ENCODE measurements at places on chromosomes 6 and 20.
A peak's percentile ranks its signal among the peaks of the same experiment; 100 is the strongest.

DNA sequence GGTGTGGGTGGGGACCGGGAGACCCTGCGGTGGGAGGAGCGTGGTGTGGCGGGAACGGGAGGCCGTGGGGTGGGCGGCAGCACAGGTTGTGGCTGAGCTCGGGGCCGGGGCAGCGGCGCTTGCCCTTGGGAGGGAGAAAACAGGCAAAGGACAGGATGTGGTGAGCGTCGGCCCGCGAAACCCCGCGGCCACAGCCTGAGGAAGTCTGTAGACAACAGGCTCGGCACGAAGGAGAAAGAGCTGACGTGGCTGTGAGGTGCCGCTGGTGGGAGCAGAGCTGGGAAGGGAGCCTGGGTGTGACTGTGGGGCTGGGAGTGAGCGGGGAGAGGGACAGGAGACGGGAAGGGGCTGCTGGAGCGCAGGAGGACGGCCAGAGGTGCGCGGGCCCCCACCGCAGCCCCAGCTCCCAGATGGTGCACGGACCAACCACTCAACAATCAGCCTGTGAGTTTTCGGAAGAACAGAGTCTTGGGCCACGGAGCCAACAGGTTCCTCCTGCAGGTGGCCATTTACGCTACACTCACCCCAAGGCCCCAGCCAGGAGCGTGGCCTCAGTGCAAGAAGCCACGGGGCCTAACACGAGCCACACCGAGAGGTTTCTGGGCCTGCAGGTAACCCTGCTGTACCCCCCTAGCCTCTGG is 202.8 kb downstream of the DLL1 start:
- DNase-seq: peak; percentile 73

DNA sequence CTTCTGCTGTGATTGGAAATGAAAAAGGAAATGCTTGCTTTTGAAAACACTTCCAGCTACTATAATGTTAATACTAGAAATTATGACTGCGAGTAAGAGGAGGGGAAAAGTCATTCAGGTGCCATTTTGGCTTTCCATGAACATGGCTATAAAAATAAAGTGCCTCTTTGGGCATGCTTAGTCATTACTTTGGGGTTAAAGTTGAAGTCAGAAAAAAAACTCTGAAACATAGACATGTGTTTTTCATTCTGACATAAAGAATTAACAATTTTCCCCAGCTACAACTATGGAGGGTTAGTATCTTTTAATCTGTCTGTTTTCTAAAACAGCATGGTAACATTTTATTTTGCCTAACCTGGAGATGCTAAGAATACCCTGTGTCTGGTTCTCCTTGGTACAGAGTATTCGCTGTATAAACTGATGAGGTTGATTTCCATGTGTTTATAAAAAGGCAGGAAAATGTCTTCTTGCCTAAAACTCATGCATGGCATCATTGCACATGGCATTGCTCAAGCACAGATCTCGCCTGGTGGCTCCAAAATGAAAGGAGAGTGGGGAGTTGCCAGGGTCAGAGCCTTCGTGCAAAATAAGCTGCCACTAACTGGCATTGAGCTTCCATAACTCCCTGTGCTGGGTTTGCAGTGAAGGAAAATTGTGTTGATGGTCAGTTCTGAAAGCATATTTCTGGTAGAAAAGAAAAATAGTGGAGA is 188.9 kb downstream of the KCNQ5 start:
- DNase-seq: no peak

DNA sequence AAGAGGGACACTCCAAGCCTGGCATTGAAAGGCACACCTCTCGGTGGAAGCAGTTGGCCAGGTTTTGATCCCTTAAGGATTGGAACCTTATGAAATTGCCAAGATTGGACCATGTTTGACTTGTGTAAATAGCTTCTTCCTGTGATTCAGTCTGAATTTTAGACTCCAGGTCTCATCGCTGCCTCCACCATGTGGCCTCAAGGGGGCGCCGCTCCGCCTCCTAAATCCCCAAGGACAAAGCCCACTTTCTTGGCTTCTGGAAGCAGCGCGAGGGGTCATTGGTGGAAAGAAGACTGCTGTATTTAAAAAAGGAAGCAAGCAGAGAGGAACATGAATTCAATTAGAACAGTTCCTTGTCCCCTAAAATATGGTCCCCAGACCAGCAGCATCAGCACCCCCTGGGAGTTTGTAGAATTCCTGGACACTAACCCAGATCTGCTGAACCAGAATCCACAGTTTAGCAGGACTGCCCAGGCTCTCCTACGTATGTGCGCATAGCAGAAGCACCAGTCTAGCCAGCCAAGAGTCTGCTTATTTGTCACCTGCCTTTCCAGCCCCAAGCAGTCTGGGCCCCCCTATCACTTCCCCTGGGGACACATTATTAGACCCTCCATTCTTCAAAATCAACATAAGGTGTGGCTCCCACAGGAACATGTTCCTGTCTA is 108.5 kb downstream of the LY86 start:
- DNase-seq: peak; percentile 80

- no peak for DNase-seq
Measured at GRCh38 chr6:66897576-66897975, 1190.5 kb upstream of the EYS start.

- DNase-seq: no peak
Measured at GRCh38 chr6:97438011-97438671, 155.1 kb upstream of the MMS22L start.

- no peak for DNase-seq
Measured at GRCh38 chr6:142444881-142445301, 143.1 kb downstream of the ADGRG6 start.

GRCh38 chr20:59774921-59775686 is 158.3 kb downstream of the SYCP2 start:
- no peak for DNase-seq

- DNase-seq: no peak
Measured at GRCh38 chr6:41935193-41935574, 6.4 kb downstream of the CCND3 start.

GRCh38 chr6:42269974-42270510 is 52.4 kb upstream of the MRPS10 start:
- DNase-seq: no peak

DNA sequence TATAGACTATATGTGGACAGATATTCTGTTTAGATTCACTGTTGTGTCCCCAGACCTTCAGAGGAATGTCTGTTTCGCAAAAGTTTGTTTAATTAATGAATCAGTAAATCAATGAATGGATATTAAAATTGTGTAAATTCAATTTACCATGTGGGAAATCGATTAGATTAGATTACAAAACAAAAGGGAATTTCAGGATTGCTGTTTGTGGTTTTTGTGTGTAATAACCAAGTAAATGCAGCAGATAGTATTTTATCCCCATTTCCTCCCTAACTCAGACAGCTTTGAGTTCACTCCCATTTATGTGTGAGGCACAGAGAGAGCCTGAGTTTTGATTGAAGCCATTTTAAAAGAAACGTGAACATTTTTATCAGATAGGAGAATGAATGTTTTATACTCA is 214.8 kb downstream of the ADGB start:
- no peak for DNase-seq

DNA sequence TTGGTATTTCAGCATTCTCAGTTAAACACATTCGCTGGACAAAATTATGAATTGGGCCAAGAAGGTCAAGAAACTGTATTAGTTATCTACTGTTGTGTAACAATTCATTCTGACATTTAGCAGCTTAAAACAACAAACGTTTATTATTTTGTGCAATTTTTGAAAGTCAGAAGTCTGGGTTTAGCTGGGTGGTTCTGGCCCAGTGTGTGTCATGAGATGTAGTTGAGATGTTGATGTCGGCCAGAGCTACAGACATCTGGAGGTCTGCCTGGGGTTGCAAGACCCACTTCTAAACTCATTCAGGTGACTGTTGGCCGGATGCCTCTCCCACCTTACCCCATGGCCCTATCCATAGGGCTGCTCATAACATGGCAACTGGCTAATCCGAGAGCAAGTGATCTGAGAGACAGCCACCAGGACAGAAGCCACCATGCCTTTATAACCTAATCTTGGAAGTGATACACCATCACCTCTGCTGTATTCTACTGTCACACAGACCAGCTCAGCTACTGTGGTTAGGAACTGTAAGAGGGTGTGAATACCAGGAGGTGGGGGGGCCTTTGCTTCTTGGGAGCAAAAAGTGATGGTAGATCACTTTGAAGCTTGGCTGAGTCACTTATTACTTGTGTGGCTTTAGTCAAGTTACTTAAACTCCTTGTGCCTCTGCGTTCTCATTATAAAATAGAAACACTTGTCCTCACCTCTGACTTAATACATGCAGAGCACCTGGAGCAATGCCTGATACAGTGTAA is 217.0 kb upstream of the MYLIP start:
- DNase-seq: no peak

GRCh38 chr6:119294984-119295383 is 54.6 kb downstream of the MAN1A1 start:
- no peak for DNase-seq

GRCh38 chr6:12138381-12138780 is 126.3 kb downstream of the HIVEP1 start:
- no peak for DNase-seq

DNA sequence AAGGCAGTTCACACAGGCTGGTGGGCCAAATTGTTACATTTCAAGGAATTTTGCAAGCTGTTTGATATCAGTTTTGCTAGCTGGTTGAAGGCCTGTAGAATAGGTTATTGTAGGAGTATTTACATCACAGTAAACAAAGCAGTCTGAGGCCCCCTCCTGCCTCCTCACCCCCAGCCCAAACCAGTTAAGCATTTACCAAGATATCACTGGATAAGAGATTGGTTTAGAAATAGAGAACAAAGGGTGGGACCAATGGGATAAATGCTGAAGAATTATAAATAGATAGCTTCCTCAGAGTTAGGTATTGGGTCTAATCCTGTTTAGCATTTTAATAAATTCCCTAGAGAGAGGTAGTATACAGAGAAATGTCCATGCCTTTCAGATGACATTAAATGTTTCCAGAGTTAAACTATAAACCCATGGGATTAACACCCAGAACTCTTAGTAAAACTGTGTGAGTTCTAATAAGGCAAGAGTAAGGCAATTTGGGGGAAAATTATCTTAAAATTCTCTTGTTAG is 2.3 kb upstream of the PHACTR2 start:
- DNase-seq: no peak

DNA sequence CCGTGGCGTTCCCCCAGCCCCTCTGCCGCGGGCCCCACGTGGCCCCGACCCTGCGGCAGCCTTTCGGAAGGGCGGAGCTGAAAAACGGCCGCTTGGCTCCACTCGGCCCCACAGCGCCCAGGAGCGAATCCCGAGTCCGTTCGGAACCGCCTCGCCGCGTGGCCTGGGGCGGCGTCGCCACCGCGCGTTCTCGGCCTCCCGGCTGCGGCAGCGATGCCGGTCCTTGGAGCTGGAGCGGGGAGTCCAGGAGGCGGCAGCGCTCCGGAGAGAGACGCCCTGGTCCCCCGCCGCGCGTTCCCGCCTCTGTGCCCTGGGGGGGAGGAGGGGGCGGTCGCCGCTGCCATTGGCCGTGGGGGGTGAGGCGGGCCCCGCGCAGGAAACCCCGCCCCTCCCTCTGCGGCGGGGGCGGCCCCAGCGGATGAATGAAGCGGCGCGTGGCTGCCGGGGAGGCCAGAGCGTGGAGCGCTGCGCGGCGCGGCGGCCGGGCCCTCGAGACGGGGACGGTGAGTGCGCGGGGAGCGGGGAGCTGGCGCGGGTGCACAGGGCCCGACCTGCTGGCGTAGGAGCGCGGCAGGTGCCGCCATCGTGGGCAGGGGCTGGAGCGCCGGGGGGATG is at the start of gene SLCO4A1:
SLCO4A1 (plus strand) TSS at position 453 of the 615 bp plus-strand sequence. CDS start 13,952 bp downstream, outside the sequence.
- DNase-seq: peak; percentile 91

- no peak for DNase-seq
Measured at GRCh38 chr6:35919085-35919826, 1.6 kb downstream of the SRPK1 start.

GRCh38 chr6:50952092-50952907 is 133.6 kb downstream of the TFAP2B start:
- no peak for DNase-seq
